Foreskin keratinocyte (primary cell): ENCODE measurements at places on chromosomes 1 and 21. TPM values are rescaled to one million over a fixed set of nuclear protein-coding genes. Genes with fewer than 3 reads are reported as not detected.

The DNALI1 gene
- 0.71 and 0.78 TPM in 2 replicates for total RNA-seq

DNA sequence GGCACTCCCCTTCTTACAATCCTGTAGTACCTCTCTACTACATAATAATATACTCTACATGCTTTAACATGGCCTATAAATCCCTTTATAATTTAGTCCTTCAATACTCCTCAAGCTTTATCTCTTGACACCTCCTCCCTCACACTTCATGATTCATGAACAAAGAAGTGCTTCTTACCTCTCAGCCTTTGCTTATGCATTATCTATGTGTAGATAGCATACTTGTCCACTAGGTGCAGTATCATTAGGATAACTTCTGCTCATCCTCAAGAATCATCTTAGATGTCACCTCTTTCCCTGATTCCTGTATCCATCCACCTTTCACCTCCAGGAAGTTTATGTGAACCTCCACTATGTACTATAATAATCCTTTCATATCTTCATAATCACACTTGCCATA is 74.4 kb downstream of the COL24A1 start:
- no peak for DNase-seq

DNA sequence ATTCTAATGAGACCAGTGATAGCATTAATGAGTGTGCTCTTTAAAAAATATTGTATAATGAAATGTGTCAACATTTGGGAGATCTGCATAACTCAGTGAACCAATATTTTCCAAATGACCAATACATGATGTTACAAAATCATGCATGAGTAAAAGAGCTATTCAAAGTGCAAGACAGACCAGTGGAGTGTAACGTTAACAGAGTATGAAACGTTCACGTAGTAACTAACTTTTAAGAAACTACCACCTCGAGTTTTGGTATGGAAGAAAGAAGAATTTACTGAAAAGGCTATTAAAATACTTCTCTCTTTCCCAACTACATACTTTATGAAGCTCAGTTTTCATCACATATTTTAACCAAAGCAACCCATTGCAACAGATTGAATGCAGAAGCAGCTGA is 9.6 kb upstream of the SLC6A9 start:
- no peak for DNase-seq

DNA sequence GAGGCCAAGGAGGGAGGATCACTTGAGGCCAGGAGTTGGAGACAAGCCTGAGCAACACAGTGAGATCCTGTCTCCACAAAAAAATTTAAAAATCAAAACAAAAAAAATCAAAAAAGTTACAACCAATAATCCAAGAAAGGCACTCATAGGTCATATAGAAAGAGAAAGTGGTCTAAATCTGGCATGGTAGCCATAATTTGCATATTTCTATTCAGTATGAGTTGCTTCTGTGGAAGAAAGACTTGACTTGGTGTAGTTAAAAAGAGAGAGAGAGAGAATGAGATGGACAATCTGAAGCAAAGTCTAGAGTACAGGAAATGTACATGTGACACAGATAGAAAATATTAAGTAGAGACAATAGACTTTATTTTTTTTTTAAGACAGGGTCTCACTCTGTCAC is 22.5 kb downstream of the JMJD4 start:
- DNase-seq = no peak

- no peak for DNase-seq
These were observed 21.6 kb downstream of the VPS13D start for GRCh38 chr1:12251442-12251841.

- no peak for DNase-seq
These were observed 132.7 kb downstream of the RUNX1 start for GRCh38 chr21:34916446-34916845.

DNA sequence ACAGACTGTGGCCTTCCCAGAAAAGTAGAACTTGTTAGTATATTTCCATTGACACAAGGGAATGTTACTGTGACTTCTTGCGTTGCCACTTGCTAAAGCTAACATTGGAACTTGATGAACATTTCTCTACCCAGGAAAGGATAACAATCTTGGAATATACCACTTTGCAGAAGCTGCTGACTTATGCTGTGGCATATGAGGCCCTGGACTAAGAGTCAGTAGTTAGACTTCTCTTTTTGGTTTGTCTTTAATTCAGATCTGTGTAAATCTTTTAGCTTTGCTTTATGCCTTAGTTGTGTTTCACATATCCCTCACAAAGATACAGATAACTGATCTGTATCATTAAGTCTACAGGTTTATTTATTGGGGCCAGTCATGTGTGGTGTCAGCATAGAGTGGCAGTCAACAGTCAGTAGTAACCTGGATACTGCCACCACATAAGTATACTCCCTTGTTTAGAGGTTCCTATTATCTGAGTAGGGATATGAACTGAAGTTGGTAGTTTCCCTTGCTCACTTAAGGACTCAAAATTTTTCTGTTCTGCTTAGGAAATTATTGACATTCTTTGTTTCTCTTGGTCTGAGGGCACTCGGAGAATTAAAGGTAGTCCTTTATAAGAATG is 14.7 kb downstream of the RNF2 start:
- no peak for DNase-seq

The GPATCH3 gene
- total RNA-seq = 7.1 and 10.4 TPM in 2 replicates
